Stomach (tissue), 19 donors: ENCODE measurements at places on chromosomes 11 and 22. TPM values are rescaled to one million over a fixed set of nuclear protein-coding genes. Genes with fewer than 3 reads are reported as not detected.

The LSP1 gene
- 29.0 TPM for polyA plus RNA-seq

The INS gene
- polyA plus RNA-seq = 7.2 TPM

The SYT9 gene
- 0.31 TPM for polyA plus RNA-seq

The OR51E1 gene
- not detected for polyA plus RNA-seq

The PRR33 gene
- 0.03 TPM for polyA plus RNA-seq

The NRIP3 gene
- 0.33 TPM for polyA plus RNA-seq

The FAM180B gene
- not detected for polyA plus RNA-seq

The BDNF gene
- 0.92 TPM for polyA plus RNA-seq

The CARNS1 gene
- polyA plus RNA-seq = 3.4 TPM

The PRDX5 gene
- 725 TPM for polyA plus RNA-seq

The SCUBE1 gene
- 0.62 TPM for polyA plus RNA-seq

The PLAAT5 gene
- 1.1 TPM for polyA plus RNA-seq

The FAM118A gene
- 13.4 TPM for polyA plus RNA-seq

The TMEM191B gene
- 6.3 TPM for polyA plus RNA-seq

The SLN gene
- polyA plus RNA-seq = not detected

The PISD gene
- 13.9 TPM for polyA plus RNA-seq

The HEPHL1 gene
- not detected for polyA plus RNA-seq

The NRXN2 gene
- polyA plus RNA-seq = 0.93 TPM

The ELFN2 gene
- not detected for polyA plus RNA-seq

The PATE2 gene
- polyA plus RNA-seq = not detected

The TPBGL gene
- not detected for polyA plus RNA-seq

The OR8D1 gene
- not detected for polyA plus RNA-seq

The NXPE1 gene
- not detected for polyA plus RNA-seq

The SYT8 gene
- polyA plus RNA-seq = 77.3 TPM

The GRK3 gene
- polyA plus RNA-seq = 1.4 TPM

The TMEM258 gene
- polyA plus RNA-seq = 184 TPM

The RASD2 gene
- polyA plus RNA-seq = 0.76 TPM

The OR5B21 gene
- polyA plus RNA-seq = not detected

The OR8G5 gene
- polyA plus RNA-seq = not detected

The NDUFS8 gene
- polyA plus RNA-seq = 263 TPM

The NEFH gene
- polyA plus RNA-seq = not detected

The ZDHHC13 gene
- polyA plus RNA-seq = 8.0 TPM

The KCNA4 gene
- not detected for polyA plus RNA-seq

The EFEMP2 gene
- polyA plus RNA-seq = 31.8 TPM

The MACROD1 gene
- polyA plus RNA-seq = 156 TPM

The PIH1D2 gene
- polyA plus RNA-seq = 1.6 TPM

The UCP2 gene
- polyA plus RNA-seq = 21.9 TPM

The SOX6 gene
- polyA plus RNA-seq = 1.2 TPM

The NARS2 gene
- 15.0 TPM for polyA plus RNA-seq

The MFNG gene
- 3.8 TPM for polyA plus RNA-seq

The MMP10 gene
- 8.8 TPM for polyA plus RNA-seq

The TRABD gene
- polyA plus RNA-seq = 46.4 TPM

The GDPD4 gene
- not detected for polyA plus RNA-seq

The RFPL2 gene
- not detected for polyA plus RNA-seq

The CHORDC1 gene
- polyA plus RNA-seq = 15.3 TPM

The ZNF215 gene
- 0.98 TPM for polyA plus RNA-seq

The YWHAH gene
- 110 TPM for polyA plus RNA-seq

The ARHGAP32 gene
- polyA plus RNA-seq = 4.3 TPM
